GF-D8 (cell line): ENCODE measurements at places on chromosomes 12 and 14.

- DNase-seq: no peak
These were observed 106.9 kb downstream of the STXBP6 start for GRCh38 chr14:24943024-24943423.

GRCh38 chr14:90727082-90727481 lies 89.1 kb downstream of the TTC7B start:
- DNase-seq: no peak

DNA sequence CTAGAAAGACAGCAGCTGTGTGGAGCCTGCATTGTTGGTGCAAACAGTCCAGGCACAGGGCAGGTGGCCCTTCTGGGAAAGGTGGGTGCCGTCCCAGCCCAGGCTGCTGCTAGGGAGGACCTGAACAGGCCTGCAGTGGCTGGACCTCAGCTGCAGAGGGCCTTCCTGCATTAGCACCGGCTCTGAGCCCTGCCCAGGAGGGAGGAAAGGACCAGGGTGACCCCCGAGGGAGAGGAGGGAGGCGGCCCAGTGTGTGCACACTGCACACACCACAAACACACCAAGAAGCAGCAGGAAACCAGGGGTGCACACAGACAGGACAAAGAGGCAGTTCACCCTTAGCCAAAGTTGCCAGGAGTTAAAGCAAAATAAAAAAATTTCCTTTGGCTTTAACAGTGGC lies 8.0 kb upstream of the PGAM5 start:
- DNase-seq: no peak

- no peak for DNase-seq
These were observed 13.5 kb downstream of the CPSF2 start for GRCh38 chr14:92135269-92135668.

GRCh38 chr12:484096-484495 lies 24.4 kb downstream of the B4GALNT3 start:
- no peak for DNase-seq

DNA sequence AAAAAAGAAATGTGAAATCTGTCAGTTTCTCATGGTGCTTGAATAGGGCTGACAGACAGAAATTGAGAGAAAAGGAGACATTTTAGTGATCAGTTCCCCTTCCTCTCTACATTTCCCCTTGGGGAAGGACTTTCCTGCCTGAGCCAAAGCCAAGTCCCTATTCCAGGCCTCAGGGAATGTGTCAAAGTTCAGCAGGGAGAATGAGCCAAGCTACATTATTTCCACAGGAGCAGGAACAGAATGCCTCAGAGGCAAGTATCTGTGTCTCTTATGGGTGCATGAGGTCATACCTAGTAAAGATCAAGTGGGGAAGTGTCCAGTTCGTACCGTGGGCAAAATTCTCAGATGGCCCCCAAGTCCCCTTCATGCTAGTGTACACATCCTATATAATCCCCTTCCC lies 68.6 kb downstream of the IQSEC3 start:
- no peak for DNase-seq

- DNase-seq: no peak
These were observed 165.2 kb downstream of the TSPAN9 start for GRCh38 chr12:3242199-3242863.

- DNase-seq: no peak
These were observed 15.4 kb downstream of the GSC start for GRCh38 chr14:94754391-94754942.

- no peak for DNase-seq
These were observed 372.5 kb downstream of the ADAMTS20 start for GRCh38 chr12:43179486-43179885.

DNA sequence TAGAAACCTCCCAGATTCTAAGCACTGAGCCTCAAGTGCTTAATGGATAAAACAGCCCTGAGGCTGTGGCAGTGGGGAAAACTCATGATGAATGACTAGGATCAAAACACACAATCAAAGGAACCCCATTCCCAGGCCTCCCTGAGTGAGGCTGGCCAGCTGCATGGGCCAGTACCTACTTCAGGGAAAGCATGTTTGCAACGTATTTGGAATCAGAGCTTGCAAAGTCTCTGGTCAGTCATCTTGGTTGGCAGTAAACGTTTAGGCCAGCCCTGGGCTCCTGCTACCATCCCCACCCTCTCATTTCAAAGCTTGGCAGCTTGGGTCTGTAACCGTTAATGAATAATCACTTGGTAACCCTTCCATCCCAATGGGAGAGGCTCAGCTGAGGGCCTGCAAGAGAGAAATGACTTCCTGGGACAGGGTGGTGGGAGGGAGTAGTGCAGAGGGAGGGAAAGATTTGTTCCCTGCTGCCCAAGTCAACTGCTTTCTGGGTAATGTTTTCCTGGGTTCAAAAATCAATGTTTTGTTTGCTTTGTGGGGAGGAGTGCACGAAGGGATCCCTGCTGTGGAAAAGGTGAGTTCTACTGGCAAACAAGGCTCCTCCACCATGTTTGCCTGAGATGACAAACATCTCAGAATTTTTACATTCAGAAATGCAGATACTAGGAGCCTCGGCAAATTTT lies 2.0 kb upstream of the RNASE8 start:
- DNase-seq: no peak

DNA sequence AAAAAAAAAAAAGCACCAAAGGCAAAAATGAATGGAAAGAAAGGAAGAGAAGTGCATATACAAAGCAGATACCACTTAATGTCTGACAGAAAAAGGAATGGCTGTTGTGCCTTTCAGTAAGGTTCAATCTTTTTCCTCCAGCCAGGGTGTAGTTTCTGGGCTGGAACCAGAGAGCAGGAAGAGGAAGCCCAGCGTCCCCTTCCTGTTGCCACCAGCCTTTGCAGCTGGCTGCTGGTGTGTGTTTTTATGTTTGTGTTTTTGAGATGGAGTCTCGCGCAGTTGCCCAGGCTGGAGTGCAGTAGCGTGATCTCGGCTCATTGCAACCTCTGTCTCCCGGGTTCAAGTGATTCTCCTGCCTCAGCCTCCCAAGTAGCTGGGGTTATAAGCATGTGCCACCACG lies 64.6 kb upstream of the LTA4H start:
- no peak for DNase-seq

GRCh38 chr14:20295067-20295466 lies 10.7 kb downstream of the TTC5 start:
- DNase-seq: no peak

- no peak for DNase-seq
These were observed 9.3 kb upstream of the OR4K5 start for GRCh38 chr14:19911114-19911513.

DNA sequence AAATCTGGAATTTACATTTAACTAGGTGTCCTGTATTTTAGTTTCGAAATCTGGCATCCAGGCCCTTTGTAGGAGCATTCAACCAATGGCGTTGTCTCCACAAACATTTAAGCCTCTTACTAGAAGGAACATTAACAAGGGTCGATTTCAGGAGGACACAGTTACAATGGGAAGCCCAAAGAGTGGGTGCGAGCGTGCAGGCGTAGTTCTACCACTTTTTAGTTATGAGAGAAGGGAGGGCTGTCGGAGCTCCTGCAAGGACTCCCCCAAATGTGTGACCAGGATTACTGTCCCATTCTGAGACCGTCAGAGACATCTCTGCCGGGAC lies 365 bp upstream of the ABHD4 start:
- DNase-seq: no peak

DNA sequence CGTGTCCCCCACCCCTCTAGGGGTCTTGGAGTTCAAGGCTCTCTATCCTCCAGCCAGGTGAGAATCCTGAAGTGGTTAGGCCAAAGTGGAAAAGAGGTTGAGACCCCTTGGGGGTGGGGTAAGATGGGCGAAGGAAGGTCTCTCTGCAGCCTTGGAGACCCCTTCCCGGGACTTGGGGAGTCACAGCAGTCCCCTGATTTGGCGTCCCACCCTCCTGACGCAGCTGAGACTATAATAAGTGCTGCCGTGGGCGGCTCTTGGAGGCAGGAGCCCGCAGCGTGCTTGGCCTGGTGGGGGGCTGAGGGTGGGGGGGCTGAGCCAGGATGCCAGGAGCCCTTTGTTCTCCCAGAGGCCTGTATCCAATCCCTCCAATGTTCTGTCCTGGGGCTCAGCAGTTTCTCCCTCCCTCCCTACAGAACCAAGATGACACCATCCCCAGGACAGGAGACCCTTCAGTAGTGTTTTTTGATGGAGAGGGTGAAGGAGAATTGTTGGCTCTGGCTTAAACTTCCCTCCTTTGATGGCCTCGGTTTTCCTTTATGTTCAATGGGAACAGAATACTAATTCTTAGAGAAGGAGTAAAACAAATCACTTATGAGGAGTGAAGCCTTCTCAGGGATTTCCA lies 1.5 kb upstream of the AGAP2 start:
- DNase-seq: no peak
